A549 treated with AZD2906 at 1 μM for 4 hours (cell line): ENCODE measurements at places on chromosomes 4 and X. TPM values are rescaled to one million over a fixed set of nuclear protein-coding genes. Genes with fewer than 3 reads are reported as not detected.

GASK1B gene
- 0.25 to 0.41 TPM (median 0.34 TPM) in 5 replicates for total RNA-seq

ZNF711 gene
- total RNA-seq = 0.60 to 0.90 TPM (median 0.81 TPM) in 5 replicates

NSUN7 gene
- 0.20 to 0.40 TPM (median 0.26 TPM) in 5 replicates for total RNA-seq

CT45A2 gene
- total RNA-seq = not detected in 5 replicates

PAGE2B gene
- total RNA-seq = not detected in 5 replicates

NMU gene
- 0.42 to 0.92 TPM (median 0.55 TPM) in 5 replicates for total RNA-seq

KCTD8 gene
- total RNA-seq = not detected in 5 replicates

ADGRG2 gene
- total RNA-seq = 10.4 to 12.0 TPM (median 11.1 TPM) in 5 replicates

ARR3 gene
- not detected in 5 replicates for total RNA-seq

KIF4A gene
- total RNA-seq = 24.0 to 28.4 TPM (median 26.4 TPM) in 5 replicates

AKAP17A gene
- total RNA-seq = 28.5 to 38.1 TPM (median 37.1 TPM) in 5 replicates

PCYT1B gene
- total RNA-seq = 0.02 to 0.08 TPM (median 0.02 TPM) in 5 replicates
